ENCODE measurements at places on chromosomes 6 and 20. TPM values are rescaled to one million over a fixed set of nuclear protein-coding genes. Genes with fewer than 3 reads are reported as not detected.

The C2 gene
- total RNA-seq = 3.7 TPM

The BMP5 gene
- total RNA-seq = 3.3 TPM

The CEBPB gene
- total RNA-seq = 1.6 TPM

The EYA2 gene
- total RNA-seq = 2.4 TPM

The CDC5L gene
- total RNA-seq = 56.7 TPM

The CLPSL2 gene
- not detected for total RNA-seq

The NMBR gene
- 4.9 TPM for total RNA-seq

The PACSIN1 gene
- 2.9 TPM for total RNA-seq

The HEBP2 gene
- total RNA-seq = 4.9 TPM

The TGM3 gene
- not detected for total RNA-seq

The SPATS1 gene
- total RNA-seq = 0.41 TPM

The PSORS1C1 gene
- total RNA-seq = not detected

DNA sequence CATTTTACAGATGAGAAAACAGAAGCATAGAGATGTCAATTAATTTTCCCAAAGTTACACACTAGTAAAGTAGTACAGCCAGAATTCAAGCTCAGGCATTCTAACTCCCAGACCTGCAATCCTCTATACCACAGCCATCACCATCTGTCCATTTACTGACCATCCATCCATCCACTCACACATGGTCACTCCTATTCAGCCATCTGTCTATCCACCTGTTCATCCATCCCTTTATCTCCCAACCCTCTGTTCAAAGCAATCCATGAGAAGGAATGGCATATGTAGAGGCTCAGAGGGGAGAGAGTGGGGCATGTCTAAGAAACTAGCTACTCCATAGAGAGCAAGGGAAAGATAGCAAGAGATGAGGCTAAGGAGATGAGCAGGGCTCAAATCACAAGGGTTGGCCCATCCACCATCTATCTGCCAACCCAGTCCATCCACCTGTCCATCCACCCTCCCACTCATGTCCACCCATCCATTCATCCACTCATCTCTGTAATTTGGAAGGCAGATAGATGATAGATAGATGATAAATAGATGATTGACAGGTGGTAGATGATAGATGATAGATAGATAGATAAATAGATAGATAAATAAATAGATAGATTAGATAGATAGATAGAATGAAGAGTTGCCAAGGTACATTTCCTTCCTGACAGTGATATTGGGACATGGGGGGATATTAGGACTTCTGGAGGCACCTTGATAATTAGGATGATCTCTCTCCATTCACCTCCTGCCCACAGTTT is 12.2 kb upstream of the C6orf132 start:
- DNase-seq = no peak

DNA sequence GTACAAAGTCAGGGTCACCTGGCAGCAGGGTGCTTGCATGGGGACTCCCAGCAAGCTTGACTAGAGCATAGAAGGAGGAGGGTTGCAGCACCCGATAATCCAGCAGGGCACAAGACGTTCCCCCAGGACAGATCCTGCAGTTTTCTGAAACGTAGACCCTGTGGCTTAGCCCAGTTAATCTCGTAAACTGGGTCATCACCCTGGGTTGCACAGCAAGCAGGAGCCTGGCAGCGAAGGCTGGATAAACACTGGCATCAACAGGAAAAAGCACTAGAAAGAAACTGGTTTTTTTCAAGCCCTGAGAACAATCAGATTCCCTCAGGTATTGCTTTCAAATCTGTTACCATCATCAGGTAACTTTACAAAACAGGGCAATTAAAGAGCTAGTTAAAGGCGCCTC is 92.6 kb downstream of the PDE7B start:
- DNase-seq = no peak

GRCh38 chr6:16394632-16395031 is 156.2 kb downstream of the GMPR start:
- no peak for DNase-seq

DNA sequence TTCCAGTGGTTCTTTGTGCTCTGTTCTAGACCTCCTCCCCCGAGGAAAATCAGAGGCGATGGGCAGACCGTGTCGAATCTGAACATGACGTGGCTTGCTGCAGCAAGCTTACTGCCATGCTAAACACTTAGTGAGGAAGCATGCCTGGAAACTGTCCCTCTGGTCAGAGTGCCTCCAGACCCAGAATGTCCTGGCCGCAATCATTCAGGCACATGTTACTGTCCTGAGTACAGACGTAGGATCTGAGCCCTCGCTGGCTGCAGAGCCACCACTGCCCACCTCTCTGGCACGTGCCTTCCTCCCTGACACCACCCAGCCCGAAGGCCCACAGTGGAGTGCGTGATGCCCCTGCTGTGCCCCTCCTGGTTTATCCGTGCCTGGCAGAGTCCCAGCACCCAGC is 163.6 kb downstream of the SYNDIG1 start:
- no peak for DNase-seq

DNA sequence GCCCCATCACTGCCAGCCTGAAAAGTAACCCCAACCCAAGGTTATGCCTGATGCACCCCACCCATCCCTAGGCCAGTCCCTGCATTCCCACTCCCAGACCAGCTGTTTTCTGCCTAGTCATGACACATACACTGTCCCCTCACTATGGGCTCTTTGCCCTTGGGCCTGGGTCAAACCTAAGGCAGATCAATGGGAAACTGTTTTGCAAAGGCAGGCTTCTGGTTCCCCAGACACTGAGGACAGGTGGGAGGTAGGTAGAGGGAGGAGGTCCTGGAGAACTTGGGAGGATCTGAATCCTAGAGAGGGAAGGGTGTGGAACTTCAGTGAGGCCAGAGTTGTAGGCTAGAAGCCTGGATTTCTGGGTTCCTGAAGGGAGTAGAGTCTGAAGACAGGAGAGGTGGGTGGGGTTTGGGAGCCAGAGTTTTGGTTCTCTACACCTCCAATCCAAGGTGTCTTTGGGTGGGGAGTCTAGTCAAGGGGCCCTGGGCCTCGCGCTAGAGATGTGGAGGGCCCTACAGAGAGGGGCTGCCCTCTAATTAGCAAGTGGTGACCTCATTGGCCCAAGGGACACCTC is 2.0 kb downstream of the CLIC1 start:
- DNase-seq = no peak

DNA sequence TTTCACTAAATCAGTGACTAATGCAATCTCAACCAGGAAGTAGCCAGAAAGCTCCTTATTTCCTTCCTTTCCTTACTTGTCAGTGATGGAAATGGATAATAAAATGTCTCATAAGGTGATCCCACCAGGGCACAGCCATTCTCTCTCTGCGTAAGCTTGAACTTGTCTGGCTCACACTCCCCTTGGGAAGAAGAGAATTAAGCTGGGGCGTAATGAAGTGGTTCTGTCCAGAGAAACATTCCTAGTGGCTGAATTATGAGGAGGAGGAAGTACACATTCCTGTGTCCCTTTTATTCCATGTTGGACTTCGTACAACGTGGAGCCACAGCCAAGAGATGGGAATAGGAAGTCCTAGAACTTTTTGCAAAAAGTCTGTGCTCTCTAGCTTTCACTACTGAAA is 93.7 kb downstream of the MTHFD1L start:
- DNase-seq = no peak

DNA sequence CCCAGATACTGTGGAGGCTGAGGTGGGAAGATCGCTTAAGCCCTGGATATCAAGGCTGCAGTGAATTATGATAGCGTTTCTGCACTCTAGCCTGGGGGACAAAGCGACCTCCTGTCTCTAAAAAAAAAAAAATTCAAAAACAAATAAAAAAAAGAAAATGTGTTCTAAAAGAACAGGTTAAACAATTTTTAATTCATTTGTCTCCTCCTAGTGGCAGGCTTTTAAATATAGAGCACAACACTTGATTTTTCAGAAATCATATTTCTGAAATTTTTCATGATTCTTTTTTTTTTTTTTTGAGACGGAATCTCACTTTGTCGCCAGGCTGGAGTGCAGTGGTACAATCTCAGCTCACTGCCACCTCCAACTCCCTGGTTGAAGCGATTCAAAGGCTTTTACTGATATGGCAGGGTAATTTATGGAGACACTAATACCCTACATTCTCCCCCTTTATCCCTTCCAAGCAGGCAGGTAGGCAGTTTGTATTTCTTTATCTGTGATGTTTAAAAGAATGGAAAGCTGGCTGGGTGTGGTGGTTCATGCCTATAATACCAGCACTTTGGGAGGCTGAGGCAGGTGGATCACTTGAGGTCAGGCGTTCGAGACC is 8.7 kb upstream of the GTF3C6 start:
- no peak for DNase-seq

- no peak for DNase-seq
Observed at GRCh38 chr20:23988561-23988960, at the start of gene GGTLC1. Gene GGTLC1, minus strand, starts transcription at chr20:23988779. Its CDS starts 2,168 bp downstream, at chr20:23986611.

- no peak for DNase-seq
Observed at GRCh38 chr6:151493161-151493803, 535 bp upstream of the CCDC170 start.

DNA sequence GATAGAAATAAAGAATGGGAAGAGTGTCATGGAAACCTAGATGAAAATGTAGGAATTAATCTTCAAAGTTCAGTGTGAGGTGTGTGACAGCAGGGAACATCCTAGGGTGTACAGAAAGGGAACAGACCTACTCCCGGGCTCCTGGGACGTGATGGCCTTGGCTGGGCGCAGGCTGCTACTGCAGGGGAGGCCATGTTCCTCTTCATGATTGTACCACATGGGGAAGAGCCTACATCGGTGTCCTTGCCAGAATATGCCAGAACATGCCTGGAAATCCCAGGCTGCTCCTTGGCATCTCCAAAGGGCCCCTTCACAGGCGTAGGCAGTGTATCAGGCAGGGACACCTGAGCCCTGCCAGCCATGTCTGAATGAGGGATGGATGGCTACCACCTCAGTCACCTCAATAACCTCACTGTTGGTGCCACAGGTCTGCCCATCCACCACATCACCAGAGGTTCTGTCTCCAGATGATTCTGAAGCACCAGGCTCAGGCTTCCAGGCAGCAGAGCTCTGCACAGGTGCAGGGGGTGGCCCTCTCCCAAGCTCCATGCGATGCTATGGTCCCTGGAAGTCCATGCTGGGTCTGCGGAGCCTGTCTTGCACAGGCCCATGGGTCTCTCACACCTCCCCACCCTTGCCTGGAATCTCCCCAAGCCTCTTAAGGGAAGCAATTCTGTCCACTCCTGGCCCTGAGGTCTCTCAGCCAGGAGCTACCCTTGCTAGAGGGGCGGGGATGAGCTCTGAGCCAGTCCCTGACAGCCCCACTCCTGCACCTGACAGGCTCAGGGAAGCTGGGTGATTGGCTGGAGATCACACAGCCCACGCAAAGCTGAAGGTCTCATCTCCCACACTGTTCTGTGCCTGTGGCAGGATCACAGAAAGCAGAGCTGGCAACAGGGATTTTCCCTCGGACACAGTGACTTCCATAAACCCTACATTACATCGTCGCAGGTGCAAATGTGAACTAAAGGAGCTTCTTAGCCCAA is 20.2 kb downstream of the RAMACL start:
- DNase-seq = no peak

GRCh38 chr6:89281779-89282246 is 33.3 kb downstream of the GABRR2 start:
- no peak for DNase-seq

GRCh38 chr6:132695773-132696172 is 18.1 kb downstream of the VNN1 start:
- DNase-seq = no peak

DNA sequence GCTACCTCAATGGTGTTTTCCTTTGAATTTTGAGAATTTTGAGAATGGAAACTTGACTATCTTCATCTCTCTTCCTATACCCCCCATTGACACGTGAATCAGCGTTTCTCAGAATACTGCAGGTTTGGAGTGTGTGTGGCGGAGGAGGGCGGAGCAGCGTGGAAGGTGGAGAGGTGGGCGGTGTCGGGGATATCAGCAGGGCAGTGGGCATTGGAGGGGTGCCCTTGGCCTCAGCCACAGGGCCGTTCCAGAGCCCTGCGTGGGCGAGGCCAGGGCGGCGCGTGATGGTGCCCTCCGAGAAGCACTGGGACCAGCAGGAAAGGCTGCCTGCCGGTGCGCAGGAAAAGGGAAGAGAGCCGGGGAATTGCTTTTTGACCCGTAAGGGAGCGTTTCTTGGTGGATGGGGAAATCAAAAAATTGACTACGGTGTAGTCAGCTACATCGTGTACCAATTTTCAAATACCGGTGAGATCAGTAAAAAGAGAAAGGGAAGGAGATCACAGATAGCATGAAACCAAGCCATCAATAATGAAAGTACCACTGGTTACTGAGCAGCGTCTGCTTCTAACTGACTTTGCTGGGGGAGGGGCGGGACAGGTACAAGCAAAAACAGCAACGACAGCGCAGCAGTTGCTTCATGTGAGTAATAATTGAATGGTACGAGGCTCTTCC is 82.7 kb upstream of the DUSP22 start:
- DNase-seq = no peak

DNA sequence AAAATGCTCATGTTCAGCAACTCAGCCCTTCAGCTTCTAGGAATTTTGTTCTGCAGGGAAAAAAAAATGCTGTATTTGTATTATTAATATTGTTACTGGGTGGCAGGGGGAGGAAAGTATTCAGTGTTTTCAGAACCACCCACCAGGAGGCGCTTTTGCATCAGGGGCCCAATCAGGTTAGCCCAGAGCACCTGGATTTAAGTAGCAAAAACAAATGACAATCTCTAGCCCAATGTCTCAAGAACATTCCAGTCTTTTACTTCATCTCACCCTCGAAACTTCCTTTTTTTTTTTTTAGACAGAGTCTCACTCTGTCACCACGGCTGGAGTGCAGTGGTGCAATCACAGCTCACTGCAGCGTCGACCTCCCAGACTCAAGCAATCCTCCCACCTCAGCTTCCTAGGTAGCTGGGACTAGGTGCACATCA is 635 bp upstream of the C20orf203 start:
- DNase-seq = no peak

DNA sequence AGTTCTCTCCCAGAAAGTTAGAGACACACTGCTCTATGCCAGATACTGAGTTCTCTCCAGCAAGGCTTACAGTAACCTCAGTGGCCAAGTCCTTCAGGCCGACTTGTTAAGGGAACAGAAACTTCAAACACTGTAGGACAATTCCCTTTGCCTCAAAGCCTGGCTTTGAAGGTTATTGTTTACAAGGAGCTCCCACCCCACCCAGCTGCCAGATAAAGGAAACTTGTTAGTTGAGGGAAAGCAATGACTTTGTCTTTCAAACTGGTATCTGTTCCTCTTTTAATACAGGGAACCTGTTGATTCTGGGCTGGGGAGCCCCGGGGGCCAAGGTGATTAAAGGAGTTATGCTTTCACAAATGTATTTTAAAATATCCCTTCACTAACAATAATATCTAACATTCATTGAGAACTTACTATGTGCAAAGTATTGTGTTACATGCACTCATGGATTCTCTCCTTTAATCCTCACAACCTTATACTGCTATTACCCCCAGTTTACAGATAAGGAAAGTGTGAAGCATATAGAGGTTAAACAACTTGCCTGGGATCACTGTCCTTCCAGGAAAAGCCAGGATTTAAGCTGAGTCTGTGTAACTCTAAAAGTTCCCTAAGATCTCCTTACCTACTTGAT is 27.6 kb upstream of the CDKN1A start:
- no peak for DNase-seq

GRCh38 chr6:122072014-122072647 is 327.3 kb upstream of the HSF2 start:
- no peak for DNase-seq
